ENCODE measurements at places on chromosomes 7 and 10.

DNA sequence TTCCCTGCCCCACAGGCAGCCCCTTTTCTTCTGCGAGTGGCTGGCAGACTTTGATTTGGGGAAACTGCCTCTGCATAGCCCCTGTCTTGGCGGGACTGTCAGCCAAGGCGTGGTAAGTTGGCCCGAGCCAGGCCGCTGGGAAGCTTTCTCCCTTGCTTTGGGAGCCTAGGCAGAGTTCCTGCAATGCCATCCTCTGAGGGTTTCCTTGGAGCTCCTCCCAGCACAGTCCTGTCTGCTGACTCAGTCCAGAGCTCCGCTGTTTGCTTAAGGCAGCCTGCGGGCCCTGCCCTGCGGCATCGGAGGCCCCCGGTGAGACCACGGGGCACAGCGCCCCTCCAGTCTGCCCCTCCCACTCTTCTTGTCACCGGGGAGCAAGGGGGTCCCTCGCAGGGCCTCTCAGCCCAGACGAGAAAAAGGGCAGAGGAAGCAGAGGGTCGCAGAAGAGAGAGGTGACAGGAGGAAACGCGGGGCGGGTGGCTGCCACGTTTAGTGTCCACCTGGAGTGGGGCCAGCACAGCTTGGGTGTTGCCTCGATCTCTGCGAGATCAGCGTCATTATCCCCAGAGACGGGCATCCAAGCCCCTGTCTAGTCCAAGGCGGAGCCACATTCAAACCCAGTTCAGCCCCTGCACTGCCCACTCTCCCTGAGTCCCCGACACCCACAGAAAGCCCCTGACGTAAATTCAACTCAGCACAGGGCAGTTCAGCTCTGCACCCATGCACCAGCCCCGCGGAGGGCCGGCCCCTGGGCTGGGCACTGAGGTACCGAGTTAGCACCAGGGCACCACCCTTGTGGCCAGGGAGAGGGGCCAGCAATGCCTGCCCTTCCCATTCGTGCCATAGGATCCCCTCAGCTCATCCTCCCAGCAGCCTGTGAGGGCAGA lies 59.0 kb upstream of the CHST15 start:
- peak; percentile 77 for DNase-seq

GRCh38 chr10:37439826-37440225 lies 314.4 kb downstream of the ANKRD30A start:
- DNase-seq = no peak

DNA sequence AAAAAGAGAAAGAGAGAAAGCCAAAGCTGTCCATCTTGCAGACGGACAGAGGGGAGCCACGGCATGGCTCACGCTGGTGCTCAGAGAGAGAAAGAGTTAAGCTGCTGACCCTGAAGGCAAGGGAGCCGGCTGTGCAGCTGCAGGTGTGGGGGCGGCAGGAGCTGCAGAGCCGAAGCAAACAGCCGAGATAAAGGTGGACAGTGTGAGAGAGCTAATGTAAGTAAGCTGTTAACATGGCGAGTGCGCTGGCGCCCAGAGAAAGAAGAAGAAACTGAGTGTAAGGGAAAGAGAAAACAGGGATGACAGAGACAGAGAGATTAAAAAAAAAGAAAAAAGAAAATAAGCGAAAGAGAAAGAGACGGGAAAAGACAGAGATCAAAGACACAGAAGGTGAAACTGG lies 18.2 kb downstream of the COL17A1 start:
- DNase-seq = no peak

DNA sequence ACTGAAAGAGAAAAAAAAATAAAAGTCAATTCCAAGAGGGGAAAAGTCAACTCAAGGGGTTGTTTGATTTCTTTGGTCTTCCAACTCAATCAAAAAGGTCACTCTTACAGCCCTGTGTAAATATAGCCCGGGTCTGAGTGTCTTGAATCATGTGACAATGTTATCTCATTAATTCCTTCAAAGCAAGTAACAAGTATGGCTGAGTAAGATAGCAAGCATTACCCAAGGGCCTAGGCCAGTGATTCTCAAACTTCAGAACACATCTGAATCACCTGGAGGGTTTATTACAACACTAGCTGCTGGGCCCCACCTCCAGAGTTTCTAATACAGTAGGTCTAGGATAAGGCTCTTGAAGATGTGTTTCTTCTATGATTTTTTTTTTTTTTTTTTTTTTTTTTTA lies 125.0 kb downstream of the PRLHR start:
- no peak for DNase-seq

DNA sequence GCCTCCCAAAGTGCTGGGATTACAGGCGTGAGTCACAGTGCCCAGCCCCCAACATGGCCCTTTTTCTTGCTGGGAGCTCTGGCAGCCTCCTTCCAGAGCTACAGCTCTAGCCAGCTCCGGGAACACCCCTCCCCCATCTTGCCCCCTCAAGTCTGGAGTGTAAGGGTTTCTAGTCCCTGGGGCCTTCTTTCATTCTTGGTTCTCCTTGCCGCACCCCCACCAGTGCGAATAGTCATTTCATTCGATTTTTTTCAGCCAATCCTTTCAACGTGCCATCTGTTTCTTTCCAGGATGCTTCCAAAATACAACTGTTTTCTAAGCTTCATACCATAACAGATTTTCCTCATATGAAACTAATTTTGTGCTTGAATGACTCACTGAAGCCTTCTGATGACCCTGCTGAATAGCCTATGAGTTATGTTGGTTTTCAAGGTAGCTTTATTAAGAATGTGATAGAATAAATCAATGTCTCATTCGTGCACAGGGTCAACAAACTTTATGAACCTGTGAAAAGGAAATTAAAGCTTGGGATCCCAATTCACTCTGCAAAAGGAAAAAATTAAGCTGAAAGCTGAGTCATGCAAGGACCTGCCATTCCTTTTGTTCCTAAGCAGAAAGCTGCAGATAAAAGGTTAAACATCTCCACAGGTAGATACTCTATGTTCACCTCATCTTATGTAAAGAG lies 38.6 kb downstream of the CDC14C start:
- DNase-seq = no peak

DNA sequence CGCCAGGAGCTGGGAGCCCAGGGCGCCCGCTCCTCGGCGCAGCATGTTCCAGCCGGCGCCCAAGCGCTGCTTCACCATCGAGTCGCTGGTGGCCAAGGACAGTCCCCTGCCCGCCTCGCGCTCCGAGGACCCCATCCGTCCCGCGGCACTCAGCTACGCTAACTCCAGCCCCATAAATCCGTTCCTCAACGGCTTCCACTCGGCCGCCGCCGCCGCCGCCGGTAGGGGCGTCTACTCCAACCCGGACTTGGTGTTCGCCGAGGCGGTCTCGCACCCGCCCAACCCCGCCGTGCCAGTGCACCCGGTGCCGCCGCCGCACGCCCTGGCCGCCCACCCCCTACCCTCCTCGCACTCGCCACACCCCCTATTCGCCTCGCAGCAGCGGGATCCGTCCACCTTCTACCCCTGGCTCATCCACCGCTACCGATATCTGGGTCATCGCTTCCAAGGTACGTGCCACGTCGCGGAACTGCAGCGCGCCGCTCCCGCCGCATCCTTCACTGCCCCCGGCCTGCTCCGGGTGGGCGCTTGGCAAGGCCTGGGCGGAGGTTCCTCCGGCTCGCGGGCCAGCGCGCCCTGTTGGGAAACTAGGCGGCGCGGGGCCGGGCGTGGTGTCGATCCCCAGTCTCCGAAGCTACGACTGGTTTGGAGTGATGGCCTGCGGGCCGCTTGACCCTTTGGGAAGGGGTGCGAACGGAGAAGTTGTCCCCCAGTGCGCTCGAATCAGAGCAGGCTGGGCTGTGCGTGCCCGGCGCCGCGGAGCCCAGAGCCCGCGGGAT lies 868 bp downstream of the EMX2 start:
- DNase-seq = no peak

DNA sequence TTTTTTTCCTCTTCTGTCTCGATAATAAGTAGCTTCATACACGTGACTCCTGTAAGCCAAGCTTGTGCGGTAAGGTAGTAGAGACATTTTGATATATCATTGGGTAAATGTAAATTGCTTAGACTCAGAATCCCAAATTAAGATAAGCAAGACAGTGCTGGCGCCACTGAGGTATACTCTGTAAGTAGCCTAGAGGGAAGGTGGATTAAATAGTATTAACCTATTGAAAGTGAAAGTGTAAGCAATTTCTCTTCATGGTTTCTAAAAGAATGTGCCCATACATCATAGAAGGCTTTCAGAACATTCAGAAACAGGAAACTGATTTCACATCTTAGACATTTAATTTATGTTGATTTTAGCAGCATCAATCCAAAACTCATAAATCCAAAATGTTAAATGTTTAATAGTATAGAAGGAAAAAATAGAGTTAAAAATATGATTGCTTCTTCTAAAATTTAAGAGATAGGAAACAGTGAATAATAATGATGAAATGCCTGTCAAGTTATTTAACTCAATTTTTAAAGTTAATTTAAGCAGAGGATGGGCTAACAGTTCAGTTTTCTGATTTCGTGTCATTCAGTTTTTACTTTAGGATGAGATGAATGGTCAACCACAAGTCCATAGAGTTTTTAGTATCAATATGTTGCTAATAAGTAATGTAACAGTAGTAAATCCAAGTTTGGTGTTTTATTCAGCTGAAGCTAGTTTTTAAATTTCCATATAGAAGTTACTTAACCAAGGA lies 36.8 kb downstream of the LRRC72 start:
- no peak for DNase-seq
